Kidney tubule cell (primary cell): ENCODE measurements at places on chromosomes 13 and 19.

- peak; percentile 85 for DNase-seq
Observed at GRCh38 chr13:60012488-60012887, 151.2 kb downstream of the DIAPH3 start.

- DNase-seq, result peak; percentile 55
Observed at GRCh38 chr13:27476943-27477703, 26.8 kb upstream of the MTIF3 start.

- no peak for DNase-seq
Observed at GRCh38 chr13:39433651-39434050, 169.3 kb downstream of the LHFPL6 start.

DNA sequence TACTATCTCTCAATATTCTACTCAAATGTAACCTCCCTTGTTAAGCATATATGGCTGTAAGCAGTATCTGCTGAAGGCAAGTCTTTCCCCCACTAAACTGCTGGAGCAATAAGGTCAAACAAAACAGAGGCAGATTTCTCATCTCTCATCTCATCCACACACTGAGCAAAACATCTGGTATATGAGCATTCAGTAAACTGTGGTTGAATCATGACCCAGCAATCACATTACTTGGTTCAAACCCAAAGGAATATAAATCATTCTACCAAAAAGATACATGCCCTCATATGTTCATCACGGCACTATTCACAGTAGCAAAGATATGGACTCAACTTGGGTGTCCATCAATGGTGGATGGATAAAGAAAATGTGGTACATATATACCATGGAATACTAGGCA lies 344.4 kb downstream of the SUCLA2 start:
- DNase-seq, result no peak

GRCh38 chr19:54245936-54246335 lies 3.3 kb upstream of the LILRA6 start:
- no peak for DNase-seq

- DNase-seq, result no peak
Observed at GRCh38 chr19:30222992-30223865, 149.0 kb upstream of the ZNF536 start.

GRCh38 chr19:12092956-12093355 lies 28.4 kb downstream of the ZNF844 start:
- DNase-seq, result no peak

- no peak for DNase-seq
Observed at GRCh38 chr13:37608750-37609339, 10.3 kb upstream of the POSTN start.
